ENCODE measurements at places on chromosomes 5 and 9.

GRCh38 chr9:129702589-129703520, 37.4 kb downstream of the PRRX2 start:
- DNase-seq = peak; percentile 41

GRCh38 chr9:4137234-4137633, 162.6 kb downstream of the GLIS3 start:
- DNase-seq = no peak

- no peak for DNase-seq
These were observed 132.4 kb downstream of the DAB2IP start for GRCh38 chr9:121783521-121784507.

DNA sequence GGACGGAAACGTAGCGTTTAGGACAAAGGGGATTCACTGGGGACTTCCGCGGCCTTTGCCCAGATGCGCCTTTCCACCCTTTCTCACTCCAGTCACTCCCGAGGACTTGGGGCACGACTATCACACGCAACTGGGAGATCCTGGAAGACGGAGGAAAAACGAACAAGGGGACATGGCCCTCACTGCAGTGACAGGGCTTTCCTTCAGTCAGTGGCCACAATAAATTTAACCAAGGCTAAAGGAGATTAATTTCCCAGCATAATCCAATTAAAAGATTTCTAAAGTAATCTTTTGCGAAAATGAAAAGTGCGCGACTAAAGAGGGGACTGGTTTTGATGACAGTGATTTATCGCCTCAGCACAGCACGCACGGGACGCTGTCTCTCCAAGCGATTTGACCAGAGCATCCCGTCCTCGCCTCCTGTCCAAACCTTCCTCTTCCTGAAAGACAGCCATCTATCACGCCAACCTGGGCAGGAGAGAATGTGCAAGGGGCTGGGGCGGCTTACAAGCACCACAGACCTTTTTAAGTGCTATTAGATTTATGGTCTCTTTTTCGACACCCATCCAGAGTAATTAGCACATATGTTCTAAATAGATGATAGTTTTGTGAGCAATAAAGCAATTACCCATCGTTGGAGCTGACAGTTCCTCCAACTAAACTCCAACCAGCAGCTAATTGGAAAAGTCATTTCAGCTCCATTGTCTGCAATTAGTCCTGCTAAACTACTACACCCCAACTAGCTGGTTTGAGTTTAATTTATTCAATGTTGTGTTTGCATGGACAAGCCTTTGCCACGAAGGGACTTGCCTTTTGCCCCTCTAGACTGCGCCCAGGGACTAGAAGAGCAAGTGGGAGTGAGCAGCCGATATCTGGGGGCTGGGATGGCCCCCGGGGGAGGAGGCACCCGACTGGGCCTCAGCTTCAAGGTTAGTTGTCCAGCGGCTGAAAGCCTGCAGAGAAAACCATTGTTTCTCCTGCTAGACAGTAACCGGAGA, 7.4 kb downstream of the NR2F1-AS1 start:
- DNase-seq = no peak

GRCh38 chr5:39368116-39368515, 3.8 kb upstream of the C9 start:
- DNase-seq = no peak

- DNase-seq = no peak
These were observed 22.6 kb downstream of the SSBP2 start for GRCh38 chr5:81728301-81728700.

DNA sequence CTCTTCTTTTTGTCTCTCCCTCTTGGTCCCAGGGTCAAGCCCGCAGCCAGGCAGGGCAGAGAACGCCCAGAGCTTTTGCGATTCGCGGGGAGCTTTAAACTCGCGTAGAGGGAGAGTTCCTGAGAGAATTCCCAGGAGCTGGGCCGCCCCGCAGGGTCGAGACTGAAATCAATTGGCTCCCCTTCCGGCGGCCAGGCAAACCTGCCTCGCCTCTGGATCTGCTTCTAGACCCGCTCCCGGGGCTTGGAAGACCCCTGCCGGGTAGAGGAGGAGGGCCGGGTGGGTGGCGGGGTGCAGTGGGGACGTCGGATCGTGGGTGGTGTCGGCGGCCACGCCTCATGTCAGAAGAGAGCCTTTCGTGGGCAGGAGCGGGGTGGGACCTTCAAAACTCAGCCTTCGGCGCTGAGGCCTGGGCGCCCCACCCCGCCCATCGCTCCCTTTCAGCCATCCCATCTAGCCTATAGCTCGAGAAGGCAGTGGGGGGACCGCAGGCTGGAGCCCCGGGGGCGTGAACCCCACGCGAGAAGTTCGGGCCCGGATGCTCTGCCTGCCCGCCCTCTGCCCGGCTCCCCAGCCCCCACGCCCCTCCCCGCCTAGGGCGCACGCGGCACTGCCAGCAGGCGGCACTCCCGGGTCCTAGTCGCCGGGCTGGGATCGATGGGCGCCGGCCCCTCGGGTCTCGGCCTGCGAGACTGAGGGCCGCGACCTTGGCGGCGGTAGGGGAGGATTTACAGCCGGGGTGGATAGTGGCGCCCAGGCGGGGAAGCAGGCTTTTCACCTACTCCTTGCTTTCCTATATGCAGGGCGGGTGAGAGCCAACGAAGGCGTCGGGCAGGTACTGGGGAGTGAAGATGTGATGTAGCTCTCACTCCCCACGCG, 6.1 kb downstream of the PRDM6 start:
- DNase-seq = no peak

DNA sequence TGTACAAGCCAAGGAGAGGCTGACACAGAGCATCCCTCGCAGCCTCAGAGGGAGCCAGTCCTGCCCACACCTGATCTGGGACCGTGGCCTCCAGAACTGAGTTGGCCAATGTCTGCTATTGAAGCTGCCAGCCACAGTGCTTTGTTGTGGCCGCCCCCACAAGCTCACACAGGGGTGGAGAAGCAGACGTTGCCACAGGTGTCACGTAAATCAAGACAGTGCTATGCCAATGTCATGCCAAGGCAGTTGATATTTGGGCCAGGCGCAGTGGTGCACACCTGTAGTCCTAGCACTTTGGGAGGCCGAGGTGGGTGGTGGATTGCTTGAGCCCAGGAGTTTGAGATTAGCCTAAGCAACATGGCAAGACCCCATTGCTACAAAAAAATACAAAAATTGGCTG, 17.3 kb upstream of the TERT start:
- DNase-seq = no peak

DNA sequence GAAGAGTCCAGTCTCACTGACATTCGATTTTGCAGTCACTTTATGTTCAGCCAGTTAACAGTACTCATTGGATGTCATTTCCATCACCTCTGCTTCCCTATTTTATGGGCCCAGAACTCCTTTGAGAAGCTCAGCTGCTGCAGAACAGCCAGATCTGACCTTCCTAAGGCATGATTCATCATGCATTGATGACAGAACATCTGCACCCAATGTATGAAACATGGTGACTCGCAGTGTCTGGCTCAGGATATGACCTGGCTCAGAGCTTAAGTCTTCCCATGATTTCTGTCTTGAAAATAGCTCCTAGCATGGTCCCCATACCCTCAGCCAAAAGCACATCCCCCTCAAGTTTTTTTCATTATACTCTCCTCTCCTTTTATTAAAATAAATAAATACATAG, 92.6 kb upstream of the TRIM32 start:
- DNase-seq = peak; percentile 37

DNA sequence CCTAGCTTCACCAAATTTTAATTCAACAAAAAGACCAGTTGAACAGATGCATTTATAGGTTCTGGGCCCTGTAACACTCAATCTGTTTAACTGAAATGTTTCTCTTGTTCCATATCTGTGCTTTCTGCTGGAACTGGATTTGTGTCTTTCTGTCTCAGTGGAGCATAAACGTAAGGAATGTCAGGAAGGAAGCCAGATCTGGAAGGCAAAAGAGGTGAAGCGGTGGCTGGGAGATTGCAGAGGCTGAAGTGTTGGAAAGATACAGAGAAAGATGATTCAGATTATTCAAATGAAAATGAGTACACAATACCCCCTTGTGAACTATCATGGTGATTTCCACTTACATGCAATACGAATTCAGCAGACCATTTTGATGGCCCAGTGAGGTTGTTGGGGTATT, 406.8 kb downstream of the BRINP1 start:
- no peak for DNase-seq

GRCh38 chr9:69452110-69452782, 127.2 kb downstream of the ENTREP1 start:
- no peak for DNase-seq

- peak; percentile 82 for DNase-seq
These were observed 24.7 kb upstream of the TNFSF8 start for GRCh38 chr9:114954956-114955582.

DNA sequence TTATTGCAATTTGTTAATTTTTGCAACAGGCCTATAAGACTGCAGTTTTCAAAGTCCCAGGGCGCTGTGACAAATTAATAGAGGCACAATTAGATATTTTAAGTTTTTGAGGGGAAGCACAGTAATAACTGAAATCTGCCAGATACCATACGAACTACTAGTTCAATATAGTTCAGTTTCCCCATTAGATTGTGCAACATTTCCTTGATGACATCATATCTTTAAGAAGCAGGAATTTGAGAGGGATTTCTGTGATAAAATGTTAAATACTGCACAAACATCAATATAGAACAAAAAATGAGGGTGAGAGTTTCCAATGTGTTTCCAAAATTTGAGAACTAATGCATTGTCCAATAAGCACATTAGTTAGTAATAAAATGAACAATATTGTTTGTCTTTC, 56.7 kb upstream of the GRIN3A start:
- peak; percentile 2 for DNase-seq

Data from suppressor macrophage treated with lipopolysaccharide for 1 hour (primary cell).